ENCODE measurements at places on chromosomes 2 and 18.

DNA sequence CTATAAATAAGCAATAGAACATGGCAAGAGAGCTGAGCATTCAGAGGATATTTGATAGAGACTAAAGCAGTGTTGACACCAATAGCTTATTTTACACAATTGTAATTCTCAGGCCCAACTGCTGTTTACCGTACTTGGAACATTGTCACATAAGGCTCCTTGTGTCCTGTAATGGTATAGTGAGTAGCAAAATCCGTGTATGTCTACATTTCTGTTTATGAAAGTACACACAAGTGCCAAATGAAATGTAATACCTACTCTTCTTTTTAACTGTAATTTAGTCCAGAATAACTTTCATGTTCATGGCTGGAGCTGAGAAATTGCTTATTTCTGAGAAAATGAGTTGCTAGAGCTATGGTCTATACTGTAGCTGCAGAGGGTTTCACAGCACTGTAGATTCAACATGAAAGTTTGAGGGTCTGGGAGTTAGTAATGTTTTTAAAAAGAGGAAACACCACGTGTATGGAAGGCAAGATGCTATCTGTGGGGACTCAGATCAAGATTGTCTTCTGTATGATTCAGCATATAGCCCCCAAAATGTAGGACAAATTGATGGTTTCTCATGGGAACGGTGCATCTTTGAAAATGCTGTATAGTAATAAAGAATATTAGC, 110.2 kb upstream of the NOSTRIN start:
- DNase-seq, result no peak

DNA sequence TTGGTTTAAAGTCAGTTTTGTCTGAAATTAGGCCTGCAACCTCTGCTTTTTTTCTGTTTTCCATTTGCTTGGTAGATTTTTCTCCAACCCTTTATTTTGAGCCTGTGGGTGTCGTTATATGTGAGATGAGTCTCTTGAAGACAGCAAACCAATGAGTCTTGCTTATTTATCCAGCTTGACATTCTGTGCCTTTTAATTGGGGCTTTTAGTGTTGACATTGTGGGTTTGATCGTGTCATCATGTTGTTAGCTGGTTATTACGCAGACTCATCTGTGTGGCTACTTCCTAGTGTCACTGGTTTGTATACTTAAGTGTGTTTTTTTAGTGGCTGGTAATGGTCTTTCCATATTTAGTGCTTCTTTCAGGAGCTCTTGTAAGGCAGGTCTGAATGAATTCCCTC, 18.8 kb downstream of the TMEM87B start:
- DNase-seq, result no peak

DNA sequence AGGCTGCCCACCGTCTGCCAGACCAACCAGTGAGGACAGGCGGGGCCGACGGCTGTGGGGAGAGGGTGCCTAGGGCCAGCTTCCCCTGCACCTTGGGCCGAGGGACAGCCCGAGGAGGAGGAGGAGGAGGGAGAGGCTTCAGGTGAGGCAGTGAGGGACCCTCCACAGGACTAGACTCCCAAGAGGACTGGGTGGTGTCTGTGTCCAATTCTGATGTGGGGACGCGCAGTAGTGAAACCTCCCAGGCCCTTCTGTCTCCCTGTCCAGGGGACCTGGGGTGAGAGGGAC, 19.8 kb upstream of the ASB1 start:
- DNase-seq, result no peak

GRCh38 chr2:55311444-55311870, 42.4 kb upstream of the MTIF2 start:
- no peak for DNase-seq

- DNase-seq, result no peak
Observed at GRCh38 chr2:72813841-72814240, 12.0 kb downstream of the EXOC6B start.

DNA sequence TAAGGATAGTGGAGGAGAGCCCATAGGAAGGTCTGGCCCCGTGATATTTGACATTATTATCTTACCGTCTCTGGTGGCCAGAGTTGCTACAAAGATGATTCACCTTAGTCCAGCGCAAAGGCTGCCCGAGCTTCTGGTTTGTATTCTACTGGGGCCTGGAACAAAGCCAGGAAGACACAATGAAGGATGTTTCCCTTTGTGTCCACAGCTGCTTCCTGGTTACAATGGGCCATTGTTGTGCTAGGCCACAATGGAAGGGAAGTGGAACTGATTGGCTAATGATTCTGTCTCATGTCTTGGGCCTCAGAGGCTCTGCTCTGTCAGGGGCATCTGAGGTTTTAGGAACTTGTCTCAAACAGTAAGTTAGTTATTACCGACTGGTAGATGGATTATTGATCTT, 132.2 kb downstream of the TDRD15 start:
- no peak for DNase-seq

DNA sequence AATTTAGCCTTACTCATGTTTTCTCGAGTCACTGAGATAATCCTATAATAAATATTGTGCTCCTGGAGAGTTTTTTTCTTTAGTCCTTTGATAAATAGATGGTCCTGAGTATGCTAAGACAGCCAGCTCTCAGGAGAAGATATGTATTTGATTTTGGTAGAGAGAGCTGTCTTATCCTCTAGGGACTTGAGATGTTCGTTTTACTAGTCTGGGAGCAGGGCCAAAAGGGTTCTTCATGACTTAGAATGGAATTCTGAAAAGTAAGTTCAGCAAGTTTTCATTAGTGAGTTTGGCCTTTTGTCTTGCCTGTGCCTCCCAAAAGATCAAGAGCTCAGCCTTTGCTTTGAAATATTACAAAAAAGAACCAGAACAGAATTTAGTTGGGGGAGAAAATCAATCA, 246.7 kb downstream of the BABAM2 start:
- DNase-seq, result peak; percentile 20

- DNase-seq, result no peak
Observed at GRCh38 chr18:23053776-23054457, 81.4 kb upstream of the CABLES1 start.

- DNase-seq, result no peak
Observed at GRCh38 chr2:231483398-231484329, 19.4 kb upstream of the NCL start.

GRCh38 chr18:22839340-22839821, 93.7 kb upstream of the RBBP8 start:
- no peak for DNase-seq

DNA sequence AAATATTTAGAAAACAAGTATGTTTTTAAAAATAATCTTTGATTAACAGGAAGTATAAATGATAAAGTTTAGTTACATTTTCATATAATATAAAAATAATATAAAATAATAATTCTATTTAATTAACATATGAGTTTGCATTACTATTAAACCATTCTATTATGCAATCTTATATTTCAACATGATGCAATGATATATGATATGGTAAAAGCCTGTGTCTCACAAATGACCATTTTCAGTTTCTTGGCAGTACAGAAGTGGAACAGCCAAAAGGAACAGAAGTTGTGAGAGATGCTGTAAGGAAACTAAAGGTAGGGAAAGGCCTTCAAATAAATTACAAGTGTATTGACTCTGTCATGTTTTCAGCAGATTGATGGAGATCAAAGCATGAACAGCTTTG, 230.8 kb downstream of the GULP1 start:
- no peak for DNase-seq

- no peak for DNase-seq
Observed at GRCh38 chr2:25586726-25587144, 86.6 kb downstream of the DTNB start.

GRCh38 chr18:35130236-35130635, 89.0 kb downstream of the MAPRE2 start:
- no peak for DNase-seq

GRCh38 chr2:72745679-72746368, 80.0 kb downstream of the EXOC6B start:
- peak; percentile 61 for DNase-seq

- DNase-seq, result no peak
Observed at GRCh38 chr2:238231251-238231793, 8.5 kb downstream of the HES6 start.

DNA sequence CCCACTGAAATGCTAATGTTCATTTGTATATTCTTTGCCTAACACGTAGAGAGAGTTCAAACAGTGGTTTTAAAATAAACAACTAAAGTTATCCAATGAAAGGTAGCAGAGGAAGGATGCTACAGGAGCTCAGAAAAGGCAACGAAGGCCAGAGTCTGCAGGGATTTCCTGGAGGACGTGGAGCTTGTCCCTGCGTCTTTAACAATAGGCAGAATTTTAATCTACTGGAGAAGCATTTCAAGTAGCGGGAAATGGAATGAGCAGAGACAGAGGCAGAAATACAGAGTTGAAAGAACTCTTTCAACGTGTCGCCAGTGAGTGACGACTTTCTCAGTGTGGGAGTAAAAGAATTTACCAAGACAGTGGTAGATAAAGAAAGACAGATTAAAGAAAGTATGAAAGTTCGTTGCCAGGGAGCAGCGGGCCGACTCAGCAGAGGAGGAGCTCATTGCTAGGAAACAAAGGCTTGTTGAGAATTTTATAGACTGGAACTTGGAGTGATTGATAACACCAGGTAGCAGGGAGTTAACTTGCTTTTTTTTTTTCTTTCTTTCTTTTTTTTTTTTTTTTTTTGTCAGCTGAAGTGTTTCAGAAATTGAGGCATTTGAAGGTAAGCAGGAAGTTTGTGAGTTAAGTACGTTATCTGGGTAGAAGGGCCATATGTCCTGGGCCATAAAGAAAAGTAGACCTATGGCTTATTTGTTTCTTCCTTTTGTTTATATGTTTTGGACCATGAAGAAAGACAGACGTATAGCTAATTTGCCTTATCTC, 625 bp upstream of the NBAS start:
- DNase-seq, result no peak

- no peak for DNase-seq
Observed at GRCh38 chr2:201678401-201678800, 20.0 kb downstream of the MPP4 start.

- DNase-seq, result no peak
Observed at GRCh38 chr2:128395196-128395595, 76.5 kb upstream of the HS6ST1 start.

DNA sequence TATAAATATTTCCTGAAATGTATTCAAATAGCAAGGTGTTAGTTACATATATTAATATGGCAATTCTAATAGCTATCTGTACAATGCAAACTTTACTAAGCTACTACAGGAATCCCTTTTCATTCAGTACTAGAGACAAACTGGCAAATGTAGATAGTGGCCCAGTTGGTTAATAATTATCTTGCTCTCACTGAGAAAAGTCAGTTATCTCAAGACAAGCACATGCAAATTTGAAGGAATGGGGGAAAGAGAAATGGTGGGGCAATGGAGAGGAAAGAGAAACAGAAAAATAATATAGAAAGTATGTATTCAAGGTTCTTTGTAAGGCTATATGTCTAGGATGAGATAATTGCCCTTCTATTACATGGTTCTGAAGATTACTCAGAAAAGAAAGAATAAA, 280.0 kb downstream of the FIGN start:
- DNase-seq, result no peak

DNA sequence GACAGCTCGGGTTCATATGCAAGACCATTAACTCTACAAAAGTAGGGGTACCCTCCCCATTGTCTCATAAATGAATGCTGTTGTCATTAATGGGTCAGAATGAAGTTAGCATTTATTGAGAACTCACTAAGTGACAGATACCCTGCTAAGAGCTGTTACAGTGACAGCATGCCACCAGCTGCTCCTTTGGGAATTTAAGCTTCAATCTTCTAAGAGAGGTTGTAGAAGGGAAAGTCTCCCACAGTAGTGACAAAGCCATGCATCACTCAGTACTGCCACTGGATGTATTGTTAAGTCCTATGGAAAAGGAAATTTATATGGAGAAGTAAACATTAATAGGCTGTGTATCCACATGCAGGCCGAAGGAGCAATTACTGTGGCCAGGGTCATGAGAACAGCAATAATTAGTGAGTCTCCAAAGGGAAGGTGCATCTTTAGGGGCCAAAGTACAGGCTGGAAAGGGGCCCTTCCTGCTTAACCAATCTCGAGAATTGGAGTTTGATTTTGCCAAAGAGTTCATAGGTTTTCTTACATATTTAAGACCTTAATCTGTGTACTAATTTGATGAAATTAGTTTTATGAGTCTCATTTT, 64.5 kb upstream of the FAM124B start:
- no peak for DNase-seq

DNA sequence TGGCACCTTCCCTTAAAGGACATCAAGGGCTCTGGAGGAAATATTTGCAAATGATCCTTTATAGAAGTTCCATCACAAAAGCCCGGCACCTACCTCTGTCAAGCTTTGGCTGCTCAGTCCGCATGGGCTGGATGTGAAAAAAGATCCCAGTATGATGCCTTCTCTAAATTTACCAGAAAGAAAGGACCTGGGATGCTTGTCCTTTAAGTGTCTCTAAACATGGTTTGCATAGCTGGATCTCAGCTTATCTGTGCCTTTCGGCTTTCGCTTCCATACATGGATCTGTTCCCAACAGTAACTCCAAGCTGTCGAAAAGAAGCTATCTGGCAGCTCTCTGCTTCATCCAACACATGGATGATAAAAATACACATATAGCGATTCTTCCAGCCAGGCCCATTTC, 60.4 kb upstream of the SLC8A1 start:
- peak; percentile 75 for DNase-seq

DNA sequence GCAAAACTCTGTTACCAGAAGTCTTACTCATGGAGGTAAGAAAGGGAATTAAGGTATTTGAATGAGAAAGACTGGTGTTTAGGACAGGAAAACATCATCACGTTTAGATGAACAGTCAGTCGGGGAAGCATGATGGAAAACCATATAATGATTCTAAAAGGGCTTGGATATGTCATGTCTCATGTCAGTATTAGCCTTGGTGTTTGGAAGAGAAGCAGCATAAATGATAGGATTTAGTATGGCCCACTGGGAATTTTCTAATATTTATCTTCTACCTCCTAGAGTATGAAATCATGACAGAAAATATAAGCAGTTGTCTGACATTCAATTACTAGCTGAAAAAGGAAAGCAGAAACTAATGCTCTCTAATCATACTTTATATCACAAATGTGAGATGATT, 1643.6 kb upstream of the CELF4 start:
- no peak for DNase-seq

DNA sequence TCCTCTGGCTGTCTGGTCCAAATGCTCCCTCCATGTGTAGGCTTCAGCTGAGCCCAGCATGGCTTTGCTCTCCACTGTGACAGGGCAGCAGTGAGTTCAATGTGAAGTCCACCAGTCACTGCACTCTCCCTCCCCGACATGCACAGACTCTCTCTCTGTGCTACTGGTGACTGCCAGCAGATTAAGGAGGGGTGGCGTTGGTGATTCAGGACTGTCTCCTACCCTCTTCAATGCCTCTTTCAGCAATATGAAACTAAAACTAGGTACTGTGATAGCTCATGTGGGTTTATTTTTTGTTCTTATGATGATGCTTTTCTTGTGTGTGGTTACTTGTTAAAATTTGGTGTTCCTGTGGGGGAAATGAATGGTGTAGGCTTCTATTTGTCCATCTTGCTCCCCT, 201.0 kb upstream of the RBMS1 start:
- no peak for DNase-seq

- no peak for DNase-seq
Observed at GRCh38 chr2:119317554-119317953, 49.1 kb downstream of the C2orf76 start.

All from NCI-H460 (cell line).